ENCODE measurements at places on chromosomes 3 and 15. TPM values are rescaled to one million over a fixed set of nuclear protein-coding genes. Genes with fewer than 3 reads are reported as not detected.

Gene CPA3
- polyA plus RNA-seq: 0.19 TPM

- no peak for DNase-seq
Observed at GRCh38 chr3:27637346-27637995, 84.7 kb downstream of the EOMES start.

- DNase-seq: no peak
Observed at GRCh38 chr3:52175416-52176179, 21.4 kb upstream of the POC1A start.

- DNase-seq: no peak
Observed at GRCh38 chr3:50340448-50341329, at the start of gene RASSF1. TSS of gene RASSF1 (minus strand) at chr3:50340836. CDS start at chr3:50340805, 31 bp downstream.

DNA sequence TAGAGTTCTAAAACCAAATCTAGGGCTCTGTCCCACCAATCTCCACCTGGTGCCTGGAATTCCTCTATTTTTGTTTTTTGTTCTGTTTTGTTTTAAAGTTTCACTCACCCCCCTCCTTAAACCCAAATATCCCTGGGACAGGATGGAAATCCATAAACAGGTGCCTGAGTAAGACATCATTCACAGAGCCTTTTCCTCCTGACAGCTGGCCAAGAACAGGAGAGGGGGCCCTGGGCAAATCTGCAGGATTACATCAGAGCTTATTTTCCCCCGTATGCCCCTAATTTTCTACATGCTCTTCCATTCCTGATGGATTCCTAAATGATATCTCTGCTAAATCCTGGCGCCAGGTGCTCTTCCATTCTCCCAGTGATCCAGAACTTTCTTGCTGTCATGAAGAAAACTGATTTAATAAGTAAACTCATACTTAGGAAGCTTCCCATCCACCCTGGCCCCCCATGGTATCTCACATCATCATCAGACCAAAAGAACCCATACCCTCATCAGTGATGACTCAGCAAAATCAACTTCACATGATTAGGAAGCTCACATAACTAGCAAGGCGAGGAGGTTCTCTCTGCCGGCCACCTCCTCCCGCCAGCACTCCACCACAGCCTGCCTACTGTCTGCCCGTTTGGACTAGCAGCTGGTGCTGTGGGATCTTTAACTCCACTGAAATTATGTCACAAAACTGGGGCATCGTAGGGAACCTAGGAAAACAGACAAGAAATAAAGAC is 61.0 kb downstream of the LIPC start:
- DNase-seq: no peak

- no peak for DNase-seq
Observed at GRCh38 chr15:85788771-85789495, 5.8 kb downstream of the KLHL25 start.

DNA sequence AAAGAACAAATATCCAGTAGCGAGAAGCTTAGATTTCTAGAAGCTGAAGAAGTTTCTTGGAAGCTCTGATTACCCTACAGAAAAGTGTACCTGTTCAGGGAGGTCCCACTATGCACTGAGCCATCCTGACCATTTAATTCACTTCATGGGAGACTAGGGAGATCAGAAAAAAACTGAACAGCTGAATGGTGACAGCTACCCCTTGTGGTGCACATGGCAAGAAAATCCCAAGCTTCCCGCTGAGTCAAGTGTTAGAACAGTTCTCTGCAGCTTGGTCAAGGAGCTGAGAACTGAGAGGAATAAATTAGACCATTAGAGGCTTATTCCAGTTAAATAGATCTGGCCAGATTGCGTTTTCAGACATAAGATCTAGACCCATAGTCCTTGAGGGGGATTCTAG is 197.2 kb upstream of the VEPH1 start:
- no peak for DNase-seq
